ENCODE measurements at places on chromosomes 7 and 10.

GRCh38 chr7:44460325-44460724 is 30.1 kb downstream of the NUDCD3 start:
- DNase-seq, result no peak

DNA sequence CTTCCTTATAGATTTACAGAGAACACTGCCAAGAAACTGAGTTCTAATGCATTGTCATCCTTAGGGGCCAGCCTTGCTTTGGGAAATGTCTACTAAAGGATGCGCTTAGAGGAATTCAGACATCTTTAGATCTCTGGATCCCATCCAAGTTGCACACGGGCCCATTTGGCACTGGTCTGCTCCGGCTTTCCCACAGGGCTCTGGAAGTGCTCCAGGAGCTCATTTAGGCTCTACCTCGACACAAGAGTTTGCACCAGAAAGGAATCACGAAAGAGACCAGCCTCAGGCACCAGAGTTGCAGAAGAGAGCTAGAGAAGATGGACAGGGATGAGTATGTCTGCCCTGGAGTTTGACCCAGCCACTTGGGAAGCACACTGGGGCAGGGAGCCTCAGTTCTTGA is 150.1 kb upstream of the TMEM72 start:
- DNase-seq, result no peak

- DNase-seq, result peak; percentile 27
Observed at GRCh38 chr7:26593393-26593792, 271.0 kb downstream of the SKAP2 start.

- no peak for DNase-seq
Observed at GRCh38 chr10:5078547-5079180, 15.6 kb upstream of the AKR1C3 start.

- DNase-seq, result no peak
Observed at GRCh38 chr10:6721964-6722615, 142.0 kb upstream of the PRKCQ start.

- DNase-seq, result peak; percentile 49
Observed at GRCh38 chr7:4739528-4739992, 35.9 kb upstream of the AP5Z1 start.

GRCh38 chr10:88793712-88794299 is 8.7 kb upstream of the LIPM start:
- DNase-seq, result no peak

GRCh38 chr10:103761075-103761920 is 94.1 kb downstream of the SH3PXD2A start:
- no peak for DNase-seq

DNA sequence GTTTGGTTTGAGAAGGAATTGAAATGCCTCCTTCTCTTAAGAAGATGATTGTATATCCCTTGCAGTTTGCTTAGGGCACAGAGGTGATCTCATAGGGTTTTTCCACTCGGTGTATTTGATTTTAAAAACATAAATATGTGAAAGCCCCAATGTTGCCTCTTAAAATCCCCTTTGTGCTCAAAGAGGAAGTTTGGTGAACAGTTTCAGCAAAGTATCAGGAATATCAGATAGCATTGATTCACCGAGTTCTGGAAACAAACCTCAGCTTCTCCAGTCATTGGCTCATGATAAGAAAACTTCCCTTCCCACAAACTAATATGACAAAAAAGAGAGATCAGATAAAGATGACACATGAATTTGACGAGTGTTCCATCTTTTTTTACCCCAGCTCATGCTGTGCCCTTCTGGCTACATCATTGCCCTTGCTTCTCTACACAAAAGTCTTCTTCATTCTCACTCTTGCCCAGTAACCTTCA is 20.1 kb upstream of the SMNDC1 start:
- no peak for DNase-seq

GRCh38 chr7:148773334-148773733 is 74.6 kb downstream of the CUL1 start:
- no peak for DNase-seq

DNA sequence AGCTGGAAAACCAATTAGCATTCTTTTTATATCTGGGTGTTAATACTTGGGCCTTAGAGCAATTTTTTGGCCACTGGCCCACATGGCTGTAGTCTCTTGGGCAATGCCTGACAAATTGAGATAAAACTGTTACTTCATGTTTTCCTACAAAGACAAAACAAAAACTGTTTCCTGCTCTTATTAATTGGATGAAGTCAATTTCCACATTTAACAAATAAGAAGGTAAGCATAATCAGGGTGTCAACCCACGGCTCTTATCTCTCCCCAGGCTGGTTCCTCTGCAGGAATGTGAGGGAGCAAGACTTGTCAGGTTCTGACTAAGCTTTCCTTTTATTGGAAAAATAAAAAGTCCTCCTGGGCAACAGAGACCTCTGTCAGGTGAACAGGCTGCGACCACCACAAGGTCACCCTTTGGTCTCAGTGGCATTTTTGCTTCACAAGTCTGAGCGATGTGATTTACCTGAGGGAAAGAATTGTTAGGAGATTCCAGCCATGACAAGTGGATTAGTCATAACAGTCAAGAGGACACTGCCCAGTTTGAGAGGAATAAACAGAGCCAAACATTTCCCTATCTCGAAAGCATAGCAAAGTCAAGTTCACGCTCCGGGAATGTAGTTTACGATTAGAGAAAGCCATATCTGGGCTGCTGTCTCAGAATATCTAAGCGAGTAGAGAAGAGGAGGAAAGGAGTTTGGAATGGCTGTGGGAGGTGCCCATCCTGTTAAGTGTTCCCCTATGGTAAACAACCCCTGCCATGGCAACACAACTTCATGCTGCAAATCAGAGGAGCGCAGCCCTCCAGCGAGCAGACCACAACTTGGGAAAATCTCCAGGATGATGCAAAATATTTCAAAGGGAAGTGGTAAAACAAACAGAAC is 144.4 kb downstream of the TES start:
- peak; percentile 88 for DNase-seq

DNA sequence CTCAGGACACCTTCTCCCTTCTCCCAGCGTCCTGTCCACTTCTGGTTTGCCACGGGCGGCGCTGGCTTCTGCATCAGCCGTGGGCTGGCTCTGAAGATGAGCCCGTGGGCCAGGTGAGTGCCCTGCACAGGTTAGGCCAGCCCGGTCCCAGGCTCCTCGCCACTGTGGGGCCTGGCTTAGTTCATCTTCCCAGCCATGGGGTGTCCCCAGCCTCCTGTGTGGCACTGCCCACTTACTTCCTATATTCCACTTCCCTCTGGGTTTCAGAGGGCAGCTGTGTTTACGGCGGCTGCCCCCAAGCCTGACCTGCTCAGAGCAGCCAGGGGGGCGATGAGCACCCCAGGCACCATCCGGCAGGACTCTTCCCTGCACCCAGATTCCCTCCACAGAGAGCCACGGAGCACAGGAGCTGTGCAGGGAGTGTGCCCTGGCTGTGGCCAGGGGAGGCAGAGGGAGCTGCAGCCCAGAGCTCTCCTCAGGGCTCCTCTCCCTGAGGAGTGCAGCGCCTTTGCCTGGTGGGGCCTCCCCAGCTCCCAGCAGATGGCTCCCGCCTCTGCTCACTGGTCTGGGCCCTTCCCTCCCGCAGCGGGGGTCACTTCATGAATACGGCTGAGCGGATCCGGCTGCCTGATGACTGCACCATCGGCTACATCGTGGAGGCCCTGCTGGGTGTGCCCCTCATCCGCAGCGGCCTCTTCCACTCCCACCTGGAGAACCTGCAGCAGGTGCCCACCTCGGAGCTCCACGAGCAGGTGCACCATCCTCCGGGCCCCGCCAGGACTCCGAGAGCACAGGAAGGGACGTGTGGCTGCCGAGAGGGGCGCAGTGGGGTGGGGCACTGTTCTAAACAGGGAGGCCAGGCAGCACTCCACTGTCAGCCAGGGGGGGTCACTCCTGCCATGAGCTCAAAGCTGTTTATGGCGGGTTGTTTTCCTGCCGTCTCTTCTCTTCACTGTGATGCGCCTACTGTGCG is 6.4 kb downstream of the LFNG start:
- DNase-seq, result peak; percentile 16

DNA sequence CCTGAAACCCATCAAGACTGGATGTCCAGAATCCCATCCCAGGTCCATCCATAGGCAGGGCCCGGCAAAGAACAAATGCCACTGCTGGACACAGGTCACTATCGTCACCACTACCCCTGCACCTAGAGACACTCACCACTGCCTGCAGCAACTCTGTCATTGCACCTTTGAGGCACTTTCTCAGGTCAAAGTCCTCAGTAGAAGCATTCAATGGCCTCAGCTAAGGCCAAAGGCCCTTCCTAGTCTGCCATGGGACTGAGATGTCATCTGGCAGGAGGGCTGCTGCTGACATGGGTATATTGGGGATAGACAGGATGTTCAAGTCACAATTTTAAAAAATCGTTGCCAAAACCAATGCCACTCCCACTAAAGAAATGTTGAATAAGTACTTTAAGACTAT is 58.7 kb downstream of the GPAM start:
- DNase-seq, result no peak

DNA sequence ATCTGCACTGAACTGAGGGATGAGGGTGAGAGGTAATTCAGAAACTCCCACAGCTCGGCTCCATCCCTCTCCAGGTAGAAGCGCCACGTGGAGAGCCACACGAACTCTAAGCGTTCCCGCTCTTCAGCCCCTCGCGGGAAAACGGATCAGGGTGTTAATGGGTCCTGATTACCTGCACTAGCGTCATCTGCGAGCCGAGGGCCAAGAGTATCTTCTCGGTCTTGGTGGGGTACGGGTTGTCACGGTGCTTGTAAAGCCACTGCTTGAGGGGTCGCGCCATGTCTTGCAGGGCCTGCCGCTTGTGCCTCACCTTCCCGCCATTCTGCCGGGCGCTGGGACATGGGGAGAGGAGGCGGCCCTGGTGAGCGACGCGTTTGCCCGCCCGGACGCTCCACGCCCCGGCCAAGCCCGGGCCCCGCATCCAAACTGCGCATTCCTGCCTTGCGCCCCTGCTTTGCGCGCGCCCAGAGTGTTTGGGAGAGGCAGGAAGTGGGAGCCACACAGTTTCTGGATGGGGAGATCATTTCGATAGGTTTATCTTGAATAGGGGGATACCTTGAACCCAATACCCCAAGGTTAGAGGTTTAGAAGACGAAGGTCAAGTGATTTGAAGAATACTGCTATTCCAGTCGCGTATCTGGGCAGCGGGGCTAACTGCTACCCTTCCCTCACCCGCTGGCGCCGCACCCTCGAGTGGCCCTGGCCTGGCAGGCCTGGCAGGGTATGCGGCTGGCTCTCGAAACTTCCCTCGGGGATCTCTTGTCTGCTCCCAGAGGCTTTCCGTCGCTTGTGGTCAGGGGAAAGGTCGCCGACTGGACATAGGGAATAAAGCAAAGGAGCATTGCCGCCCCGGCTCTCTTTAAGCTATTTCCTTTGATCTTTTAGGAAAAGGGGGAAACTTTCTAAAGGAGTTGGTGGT is 4.2 kb downstream of the MKX start:
- DNase-seq, result no peak
